ENCODE measurements at places on chromosomes 1 and 21.

DNA sequence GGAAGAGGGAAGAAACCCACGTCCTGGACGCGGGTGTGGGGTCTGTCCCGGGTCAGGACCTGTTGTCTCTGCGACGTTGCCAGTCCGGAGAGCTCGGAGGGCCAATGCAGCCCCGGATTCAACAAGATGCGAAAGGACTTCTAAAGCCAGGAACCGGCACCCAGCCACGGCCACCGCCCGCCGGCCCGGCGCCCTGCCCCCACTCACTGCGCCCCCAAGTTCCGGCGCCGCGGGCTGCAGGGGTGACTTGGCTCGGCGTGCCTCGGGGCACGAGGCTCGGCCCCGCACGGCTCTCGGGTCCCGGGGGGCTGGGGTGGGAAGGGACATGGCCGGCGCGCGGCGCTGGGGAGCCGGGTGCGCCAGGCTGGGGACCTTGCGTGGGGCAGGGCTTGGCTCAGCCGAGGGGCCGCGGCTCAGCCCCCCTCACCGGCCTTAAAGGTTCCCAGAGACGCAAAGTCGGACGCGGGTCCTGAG lies 51.8 kb upstream of the H6PD start:
- no peak for DNase-seq

DNA sequence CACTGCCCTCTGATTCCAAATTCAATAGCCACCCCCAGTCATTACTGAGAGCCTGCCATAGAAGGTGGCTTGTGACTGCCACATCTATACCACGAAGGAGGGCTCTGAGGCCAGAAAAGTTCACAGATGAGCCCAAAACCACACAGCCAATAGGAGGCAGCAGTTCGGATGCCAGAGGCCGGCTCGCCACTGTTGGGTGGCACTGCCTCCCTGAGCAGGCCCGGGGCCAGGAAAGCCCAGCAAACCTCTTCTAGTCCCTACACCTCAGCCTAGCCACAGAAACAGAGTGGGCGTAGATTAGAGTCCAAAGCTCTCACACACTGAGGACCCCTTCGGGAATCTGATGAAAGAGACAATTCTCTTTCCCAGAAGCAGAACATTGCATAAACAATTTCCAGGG lies 5.9 kb upstream of the CAMK2N1 start:
- no peak for DNase-seq

GRCh38 chr1:164660412-164660772 lies 101.4 kb downstream of the PBX1 start:
- no peak for DNase-seq

DNA sequence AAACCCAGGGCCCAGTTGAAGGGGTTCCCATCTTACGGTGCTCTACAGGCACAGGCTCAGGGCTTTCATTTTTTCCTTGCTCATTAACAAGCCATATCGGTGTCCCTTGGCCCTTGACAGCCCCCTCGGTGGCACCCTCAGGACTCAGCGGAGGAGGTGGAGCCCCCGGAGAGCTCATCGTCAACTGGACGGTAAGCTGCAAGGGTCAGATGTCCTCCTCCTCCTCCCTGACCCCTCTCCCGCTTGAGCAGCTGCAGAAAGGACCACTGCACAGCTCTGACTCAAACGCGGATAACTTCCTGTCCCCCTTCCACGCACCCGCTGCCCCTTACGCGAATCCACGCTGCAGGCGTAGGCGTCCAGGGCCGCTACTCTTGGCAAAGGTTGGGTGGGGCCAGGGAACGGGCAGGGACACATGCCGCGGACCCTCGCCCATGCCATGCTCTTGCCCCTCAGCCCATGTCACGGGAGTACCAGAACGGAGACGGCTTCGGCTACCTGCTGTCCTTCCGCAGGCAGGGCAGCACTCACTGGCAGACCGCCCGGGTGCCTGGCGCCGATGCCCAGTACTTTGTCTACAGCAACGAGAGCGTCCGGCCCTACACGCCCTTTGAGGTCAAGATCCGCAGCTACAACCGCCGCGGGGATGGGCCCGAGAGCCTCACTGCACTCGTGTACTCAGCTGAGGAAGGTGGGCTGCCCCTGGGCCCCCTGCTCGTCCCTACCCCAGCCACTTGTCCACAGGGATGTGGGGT lies 14.7 kb downstream of the TMEM81 start:
- DNase-seq, result no peak

- DNase-seq, result no peak
Observed at GRCh38 chr21:38596264-38597042, 98.2 kb upstream of the ERG start.

- DNase-seq, result no peak
Observed at GRCh38 chr1:210650403-210650802, 321.7 kb downstream of the HHAT start.

DNA sequence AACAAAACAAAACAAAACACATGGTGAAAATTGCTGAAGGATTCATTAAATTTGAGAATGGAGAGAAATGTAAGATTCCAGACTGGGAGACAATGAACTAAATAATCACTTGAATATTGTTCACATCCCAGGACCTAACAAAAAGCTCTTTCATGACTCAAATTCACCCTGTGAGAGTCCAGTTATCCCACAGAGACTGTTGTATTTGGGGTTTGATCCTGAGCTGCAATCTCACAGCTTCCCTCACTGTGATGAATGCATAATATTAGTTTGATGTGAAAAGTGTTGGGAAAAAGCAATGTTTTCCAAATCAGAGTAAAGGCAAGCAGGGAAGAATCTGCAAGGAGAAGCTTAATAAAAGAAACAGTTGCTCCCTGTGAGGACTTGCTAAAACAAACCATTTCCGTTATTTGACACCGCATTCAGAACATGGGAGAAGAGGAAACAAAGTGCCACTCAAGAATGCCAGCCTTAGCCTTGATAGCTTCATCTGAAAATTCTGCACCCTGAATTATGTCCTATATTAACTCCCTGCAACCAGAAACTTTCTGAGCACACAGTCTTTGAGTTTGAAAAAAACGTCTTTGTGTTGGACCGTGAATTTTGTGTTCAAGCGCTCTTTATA lies 208.8 kb downstream of the DAB1 start:
- DNase-seq, result no peak

- DNase-seq, result no peak
Observed at GRCh38 chr1:119253366-119253765, 112.9 kb upstream of the WARS2 start.

- no peak for DNase-seq
Observed at GRCh38 chr1:207282058-207282457, 39.4 kb upstream of the CD55 start.

DNA sequence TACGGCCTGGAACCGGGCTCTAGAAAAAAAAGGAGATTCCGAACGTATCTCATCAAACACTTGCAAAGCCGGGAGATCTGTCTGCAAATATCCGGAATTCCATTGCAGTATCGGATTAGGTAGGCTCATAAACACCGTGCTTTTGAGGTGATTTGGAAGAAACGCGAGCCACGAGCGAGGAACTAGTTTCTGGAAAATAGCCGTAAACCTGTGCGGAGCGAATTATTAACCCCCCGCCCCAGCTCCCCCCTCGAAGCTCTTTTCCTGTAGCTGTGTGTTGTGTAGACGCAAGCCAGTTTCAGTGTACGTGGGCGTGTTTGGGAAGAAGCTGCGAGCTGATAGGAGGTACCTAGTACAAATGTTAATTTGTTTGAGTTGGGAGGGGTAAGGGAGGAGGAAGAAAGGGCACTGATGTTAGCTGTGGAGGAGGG lies 1.1 kb downstream of the RALGPS2 start:
- peak; percentile 97 for DNase-seq

- no peak for DNase-seq
Observed at GRCh38 chr1:226943156-226943555, 3.1 kb downstream of the COQ8A start.

- DNase-seq, result no peak
Observed at GRCh38 chr21:43936247-43936967, 71.4 kb downstream of the AGPAT3 start.

DNA sequence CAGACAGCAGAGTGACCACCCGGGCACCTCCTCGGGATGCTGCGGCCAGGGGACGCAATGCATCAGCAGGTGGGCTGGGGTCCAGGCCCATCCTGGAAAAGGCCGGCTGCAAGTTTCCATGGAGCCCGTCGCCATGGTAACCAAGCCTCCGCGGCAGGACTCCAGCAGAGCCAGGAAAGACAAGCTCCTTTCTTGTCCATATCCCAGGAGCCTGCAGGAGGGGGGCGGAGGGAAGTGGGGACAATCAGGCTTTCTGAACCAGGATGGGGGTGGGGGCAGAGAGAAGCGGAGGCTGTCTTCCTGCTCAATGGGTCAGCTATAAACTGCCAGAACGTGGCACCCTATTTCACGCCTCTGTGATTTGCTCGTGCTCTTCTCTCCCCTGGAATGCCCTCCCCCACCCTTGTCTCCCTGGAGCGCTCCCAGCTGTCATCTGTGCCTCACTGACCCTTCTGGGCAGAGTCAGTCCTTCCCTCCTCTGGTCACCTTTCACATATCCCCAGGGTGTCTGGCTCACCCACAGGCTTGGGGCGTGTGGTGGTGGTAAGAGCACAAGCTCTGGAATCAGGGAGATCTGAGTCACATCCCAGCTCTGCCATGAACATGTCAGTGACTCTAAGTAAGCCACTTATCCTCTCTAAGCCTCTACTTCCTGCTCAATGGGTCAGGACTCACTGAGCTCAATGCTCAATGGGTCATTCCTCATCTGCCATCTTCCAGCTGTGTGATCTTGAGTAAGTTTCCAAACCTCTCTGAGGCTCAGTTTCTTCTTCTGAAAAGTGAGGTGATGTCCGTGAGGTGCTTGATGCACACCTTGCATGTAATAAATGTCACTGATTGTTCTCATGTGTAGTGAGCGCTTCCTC lies 58.9 kb upstream of the LAPTM5 start:
- DNase-seq, result no peak

- peak; percentile 54 for DNase-seq
Observed at GRCh38 chr1:245156736-245157505, 2.1 kb downstream of the KIF26B start.

DNA sequence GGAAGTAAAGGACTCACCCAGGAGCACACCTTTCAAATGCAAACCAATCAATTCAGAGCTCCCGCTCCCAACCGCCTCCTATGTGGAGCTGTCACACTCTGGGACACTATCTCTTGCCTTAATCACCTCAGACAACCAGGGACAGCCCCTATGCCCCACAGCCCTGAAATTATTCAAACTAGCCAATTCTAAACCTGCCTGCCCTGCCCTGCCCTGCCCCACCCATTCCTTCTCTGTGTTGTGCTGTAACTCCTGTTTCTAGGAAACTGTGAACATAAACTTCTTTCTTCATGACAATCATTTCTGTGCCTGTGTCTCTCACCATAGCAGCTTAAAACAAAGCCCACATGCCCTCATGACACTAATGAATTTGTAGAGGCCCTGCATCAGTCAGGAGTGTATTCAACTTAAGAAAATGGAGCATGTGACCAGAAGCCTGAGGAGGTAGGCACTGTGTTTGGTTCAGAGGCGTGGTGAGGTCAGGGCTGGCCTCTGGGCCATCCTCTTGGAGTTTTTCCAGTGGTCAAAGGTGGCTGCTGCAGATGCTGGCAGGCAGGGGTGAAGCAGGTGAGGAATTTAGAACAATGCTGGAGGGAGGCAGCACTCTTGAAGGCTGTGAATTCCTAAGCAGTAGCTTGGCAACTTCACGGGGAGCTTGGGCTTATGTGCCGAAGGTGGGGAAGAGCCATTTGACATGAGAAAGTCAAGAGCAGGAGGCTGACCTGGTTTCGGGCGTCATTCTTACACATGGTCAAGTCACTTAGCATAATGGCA lies 74.5 kb downstream of the RHOU start:
- DNase-seq, result no peak

DNA sequence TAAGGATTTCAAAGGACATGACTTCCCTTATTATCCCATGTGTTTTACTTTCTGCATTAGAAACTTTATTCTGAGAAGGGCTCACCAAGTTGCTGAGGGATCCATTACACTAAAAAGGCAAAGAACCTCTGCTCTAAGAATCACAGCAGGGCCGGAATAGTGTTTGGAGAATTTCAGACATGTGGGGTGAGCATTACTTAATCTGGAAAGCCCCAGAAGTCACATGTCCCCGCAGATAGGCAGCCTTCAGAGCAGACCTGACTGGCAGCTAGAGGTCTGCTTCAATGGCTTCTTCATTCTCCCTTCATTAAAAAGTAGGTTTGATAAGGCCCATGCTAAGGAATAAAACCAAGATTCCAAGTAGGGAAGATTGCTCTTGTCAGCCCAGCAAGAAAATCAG lies 52.6 kb upstream of the RBM15 start:
- no peak for DNase-seq

- no peak for DNase-seq
Observed at GRCh38 chr1:19066874-19067181, 110.4 kb upstream of the IFFO2 start.

GRCh38 chr1:17108786-17109185 lies 10.5 kb downstream of the PADI2 start:
- DNase-seq, result no peak

- DNase-seq, result no peak
Observed at GRCh38 chr1:202112859-202113689, 9.6 kb upstream of the GPR37L1 start.

- DNase-seq, result no peak
Observed at GRCh38 chr1:210313046-210313595, 15.6 kb upstream of the HHAT start.

DNA sequence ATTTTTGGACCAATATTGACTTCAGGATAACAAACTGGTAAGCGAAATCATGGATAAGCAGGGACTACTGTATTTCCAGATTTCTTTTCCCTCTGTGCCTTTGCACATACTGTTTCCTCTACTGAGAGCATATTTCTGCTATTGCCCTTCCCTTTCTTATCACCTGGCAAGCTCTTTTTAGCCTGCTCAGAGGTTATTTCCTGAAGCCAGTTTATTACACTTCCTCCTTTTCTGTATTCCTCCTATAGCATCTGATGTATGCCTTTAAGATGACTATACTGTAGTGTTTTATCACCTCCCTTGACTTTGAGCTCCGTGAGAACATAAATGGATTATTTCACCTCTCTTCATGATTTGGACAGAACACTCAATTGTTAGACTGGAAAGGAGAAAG lies 49.0 kb downstream of the MAGI3 start:
- no peak for DNase-seq

GRCh38 chr1:241810769-241811405 lies 37.1 kb upstream of the EXO1 start:
- no peak for DNase-seq

GRCh38 chr1:200294241-200294640 lies 115.6 kb downstream of the ZNF281 start:
- DNase-seq, result no peak

DNA sequence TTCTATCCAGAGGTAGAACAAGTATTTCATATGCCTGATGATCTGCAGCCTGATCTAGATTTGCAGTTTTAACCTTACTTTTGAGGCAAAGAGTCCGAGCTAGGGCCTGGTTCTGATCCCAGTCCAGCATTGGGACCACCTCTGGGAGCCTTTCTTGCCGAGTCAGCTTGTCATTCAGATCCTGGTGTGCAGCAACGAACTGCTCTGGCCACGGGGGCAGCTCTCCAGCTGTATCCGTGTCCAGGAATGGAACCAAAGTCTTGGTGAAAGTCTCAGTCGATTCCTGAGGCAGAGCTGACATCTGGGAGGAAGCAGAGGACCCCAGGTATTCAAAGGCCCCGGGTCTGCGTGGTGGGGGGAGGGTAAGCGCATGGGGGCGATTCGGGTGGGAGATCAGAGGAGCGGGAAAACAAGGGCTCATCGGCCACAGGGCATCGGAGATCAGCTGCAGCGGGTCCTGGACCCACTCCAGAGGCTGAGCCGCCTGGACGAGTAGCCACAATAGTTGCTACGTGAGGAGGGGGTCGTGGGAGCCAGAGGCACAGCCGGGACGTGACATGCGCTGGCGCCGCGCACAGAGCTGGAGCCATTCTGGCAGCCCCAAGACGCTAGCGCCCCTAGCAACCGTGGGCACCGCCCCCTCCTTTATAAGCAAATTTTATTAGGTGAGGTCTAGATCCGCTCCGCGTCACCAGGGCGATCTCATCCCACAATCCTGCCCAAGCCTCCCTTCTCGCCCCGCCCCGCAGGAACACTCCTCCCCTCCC lies 32.4 kb upstream of the BSDC1 start:
- peak; percentile 40 for DNase-seq

Data from NCI-H526 treated with DMSO at 0.1 percent for 48 hours (cell line).